ENCODE measurements at places on chromosomes 6 and 20.

- no peak for DNase-seq
Observed at GRCh38 chr6:55524441-55524840, 54.6 kb downstream of the HMGCLL1 start.

DNA sequence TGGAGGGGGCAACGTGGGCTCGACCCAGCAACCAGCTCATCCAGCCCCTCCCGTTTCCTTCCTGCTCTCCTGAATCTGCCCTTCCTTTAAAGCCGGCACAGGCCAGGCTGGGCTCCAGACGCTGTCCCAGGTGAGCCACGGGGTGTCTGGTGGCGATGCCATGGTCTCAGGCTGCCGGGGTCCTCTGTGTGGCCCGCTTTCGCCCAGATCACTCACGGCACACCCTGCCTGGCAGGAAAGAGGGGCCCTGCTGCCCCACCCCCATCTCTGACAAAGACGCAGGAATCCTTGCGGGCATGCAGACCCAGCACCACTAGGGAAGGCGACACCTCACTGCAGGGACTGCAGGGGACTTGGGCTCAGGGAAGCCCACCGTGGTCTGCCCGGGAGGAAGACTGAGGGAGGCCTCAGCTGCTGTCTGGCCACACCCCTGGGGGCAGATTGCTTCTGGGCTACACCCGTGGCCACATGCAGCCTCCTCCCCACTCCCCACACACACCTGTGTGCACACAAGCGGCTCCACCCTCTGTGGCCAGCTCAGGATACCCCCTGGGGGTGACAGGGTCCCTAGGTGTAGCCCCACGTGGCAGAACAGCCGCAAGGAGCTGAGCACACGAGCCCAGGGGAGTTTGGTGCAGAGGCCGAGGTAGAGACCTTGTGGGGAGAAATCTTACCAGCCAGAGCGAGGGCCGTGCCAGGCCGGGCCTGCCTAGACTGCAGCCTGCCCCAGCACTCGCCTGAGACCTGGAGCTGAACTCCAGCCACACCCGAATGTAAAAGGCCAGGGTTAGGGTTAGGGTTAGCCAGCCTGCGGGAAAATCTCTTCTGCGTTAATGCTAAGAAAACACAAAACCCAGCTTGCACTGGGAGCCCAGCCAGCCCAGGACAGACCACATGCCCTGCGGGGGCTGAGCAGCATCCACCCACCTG, 104.6 kb downstream of the DLL1 start:
- DNase-seq, result no peak

- no peak for DNase-seq
Observed at GRCh38 chr6:30207619-30208295, 5.4 kb downstream of the TRIM26 start.

DNA sequence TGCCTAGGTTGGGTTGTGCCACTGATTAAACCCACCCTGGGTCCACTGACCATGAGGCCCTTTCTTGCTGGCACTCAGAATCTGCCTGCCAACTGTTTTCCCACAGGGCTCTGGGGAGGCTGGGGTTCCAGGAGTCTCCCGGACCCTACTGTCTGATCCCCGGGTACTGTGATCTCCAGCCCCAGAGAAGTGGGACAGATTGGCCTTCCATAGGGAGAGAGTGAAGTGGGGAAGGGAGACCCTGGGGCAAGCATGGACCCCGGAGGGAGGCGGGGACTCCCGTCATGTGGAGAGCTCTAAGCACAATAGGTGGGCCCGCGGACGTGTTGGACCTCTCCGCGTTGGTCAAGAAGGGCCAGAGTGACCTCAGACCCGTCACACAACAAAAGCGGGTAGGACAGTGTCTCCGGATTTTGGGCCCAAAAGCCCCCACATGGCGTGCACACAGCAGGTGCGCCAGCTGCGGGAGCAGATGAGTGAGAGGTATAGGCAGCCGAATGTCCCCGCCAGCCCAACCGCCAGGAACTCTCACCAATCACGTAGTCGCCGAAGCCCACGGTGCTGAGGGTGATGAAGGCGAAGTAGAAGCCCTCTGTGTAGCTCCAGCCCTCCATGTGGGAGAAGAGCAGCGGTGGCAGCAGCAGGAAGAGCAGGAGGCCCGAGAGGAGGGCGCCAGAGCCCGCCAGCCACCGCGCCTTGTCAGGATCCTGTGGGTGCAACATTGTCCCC, 10.6 kb downstream of the KCNK17 start:
- DNase-seq, result no peak

DNA sequence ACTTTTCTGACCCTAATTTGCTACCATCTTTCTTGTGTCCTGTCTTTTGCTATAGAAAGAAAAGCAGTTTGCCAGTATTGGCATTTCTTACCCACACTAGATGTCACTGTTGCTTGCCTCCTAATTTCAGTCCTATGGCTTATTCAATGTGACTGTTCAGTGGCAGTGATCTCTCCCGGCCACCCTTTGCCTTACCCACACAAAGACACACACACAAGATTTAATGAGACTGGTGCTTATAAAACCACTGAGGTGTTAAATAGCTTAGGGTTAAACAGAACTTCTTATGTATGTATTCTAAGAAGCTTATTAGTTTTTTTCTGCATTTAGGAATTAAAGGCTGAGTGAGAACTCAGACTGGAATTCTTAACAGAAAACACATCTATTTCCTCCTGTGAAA, 233.6 kb upstream of the ASCC3 start:
- no peak for DNase-seq

DNA sequence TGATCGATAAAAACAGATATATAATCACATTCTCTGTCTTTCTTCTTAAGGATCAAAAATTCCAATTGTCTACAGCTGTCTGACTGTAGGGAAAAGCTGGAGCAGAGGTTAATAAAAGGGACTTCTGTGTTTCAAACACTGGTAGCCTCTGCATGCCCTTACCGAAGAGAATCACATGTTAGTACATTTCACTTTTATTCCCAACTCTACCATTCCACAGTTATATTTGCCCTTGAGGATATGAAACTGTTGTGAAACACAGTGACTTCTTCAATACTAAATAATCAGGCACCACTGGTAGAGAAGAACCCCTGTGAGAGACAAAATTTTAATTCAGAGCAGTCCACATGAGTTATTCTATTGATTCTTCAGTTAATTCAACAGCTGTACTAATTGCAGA, 1187.3 kb upstream of the CITED2 start:
- DNase-seq, result no peak

GRCh38 chr6:81093051-81093450, 659.4 kb downstream of the TENT5A start:
- no peak for DNase-seq

- no peak for DNase-seq
Observed at GRCh38 chr6:11043378-11043960, 636 bp downstream of the ELOVL2 start.

DNA sequence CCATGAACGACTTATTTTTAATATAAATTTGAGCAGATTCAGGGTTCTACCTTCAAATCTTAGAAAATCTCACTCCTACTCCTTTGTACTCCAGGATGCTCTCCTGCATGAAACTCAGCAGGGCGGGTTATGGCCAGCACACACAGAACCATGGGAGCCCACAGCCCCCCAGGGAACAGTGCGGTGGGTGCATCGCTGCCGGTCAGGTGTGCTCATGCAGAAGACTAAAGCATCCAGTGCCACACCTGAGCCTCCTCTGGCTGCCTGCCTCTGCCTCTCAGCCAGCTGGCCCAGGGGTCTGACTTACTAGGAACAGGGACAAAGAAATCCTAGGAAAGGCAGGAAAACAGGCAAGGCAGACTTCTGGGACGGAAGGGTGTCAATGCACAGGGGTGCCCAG, 31.8 kb downstream of the EZR start:
- no peak for DNase-seq

DNA sequence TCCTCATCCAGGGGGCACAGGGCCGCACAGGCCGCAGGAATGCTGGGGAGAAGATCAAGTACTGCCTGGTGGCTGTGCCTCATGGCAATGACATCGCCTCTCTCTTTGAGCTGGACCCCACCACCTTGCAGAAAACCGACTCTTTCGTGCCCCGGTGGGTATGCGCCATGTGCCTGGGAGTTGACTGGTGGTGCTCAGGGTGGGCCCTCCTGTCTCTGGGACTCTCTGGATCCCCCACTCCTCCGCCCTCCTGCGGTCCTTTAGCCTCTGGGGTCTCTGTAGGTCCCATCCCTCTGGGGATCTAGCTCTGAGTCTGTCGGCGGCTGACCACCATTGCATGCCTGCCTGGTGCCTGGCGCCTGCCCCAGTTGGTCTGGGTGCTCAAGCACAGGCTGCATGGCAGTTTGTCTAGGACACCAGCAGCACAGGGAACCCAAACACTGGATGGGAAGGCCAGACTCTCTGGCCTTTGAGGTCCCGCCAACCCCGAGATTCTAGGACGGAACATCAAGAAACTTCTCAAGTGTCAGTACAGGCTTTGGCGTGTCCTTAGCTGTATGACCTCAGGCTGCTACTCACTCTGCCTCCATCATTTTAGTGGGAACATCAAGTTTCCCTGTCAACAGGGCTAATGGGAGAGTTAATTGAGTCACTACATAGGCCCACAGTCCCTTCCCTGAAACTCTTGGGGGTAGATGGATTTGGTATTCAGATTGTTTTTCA, 42.8 kb downstream of the ITPR3 start:
- DNase-seq, result no peak

- no peak for DNase-seq
Observed at GRCh38 chr20:5977975-5978374, 27.5 kb downstream of the MCM8 start.

DNA sequence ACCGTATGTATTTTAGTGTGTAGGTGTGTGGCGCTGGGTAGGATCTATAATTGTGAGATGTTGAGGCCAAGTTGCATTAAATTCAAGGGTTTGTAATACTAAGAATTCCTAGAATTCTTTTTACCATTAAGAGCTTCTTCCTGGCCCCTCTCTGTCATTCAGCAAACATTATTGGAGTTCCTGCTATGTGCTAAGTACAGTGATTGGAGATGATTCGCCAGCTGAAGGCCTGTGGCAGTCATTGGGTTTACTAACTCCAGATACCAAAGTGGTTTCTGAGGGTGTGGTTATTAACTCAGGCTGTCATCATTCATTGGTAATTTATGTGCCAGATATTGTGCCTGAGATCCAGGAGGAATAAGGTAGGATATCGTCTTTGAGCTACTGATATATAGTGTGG, 167.1 kb downstream of the LAMA2 start:
- DNase-seq, result no peak

- DNase-seq, result no peak
Observed at GRCh38 chr6:133203344-133203697, 37.8 kb upstream of the EYA4 start.

DNA sequence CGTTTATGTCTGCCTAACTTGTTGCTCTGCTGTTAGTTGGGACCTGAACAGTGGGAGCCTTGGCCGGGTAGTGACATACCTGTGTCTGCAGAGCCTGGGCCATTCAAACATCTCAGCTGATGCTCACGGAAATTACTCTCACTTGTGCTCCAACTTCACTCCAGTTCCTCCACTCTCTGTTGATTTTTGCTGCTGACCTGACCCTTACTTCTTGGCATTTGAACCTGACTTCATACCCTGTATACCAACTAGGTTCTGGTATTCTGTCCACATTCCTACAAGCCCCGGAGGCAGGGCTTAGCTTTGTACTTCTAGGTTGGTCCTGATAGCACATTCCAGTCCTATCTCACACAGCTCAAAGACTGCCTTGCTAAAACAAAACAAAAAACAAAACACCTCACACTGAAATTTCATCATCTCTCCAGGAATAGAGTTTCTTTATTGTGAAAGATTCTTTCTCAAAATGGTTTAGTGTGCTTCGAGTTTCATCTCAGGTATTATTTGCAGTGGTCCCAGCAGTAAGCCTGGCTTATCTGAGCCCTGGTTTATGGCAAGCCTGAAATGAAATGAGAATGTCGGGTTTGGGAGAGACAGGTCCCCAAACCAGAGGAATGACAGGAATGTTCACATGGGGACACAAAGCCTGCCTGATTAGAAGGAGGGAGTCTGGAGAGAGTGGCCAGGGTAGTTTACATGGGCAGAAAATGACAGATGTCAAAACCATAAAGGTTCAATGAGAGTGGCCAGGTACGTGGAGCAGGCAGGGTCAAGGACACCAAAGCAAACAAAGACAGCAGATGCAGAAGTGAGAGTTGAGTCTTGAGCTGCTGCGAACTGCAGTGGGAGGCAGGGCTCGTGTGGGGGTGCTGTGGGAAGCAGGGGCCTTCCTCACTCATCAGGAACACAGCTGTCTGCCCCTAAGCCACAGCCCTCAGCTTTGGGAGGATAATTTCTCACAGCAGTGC, 174.2 kb upstream of the HDAC2 start:
- DNase-seq, result no peak

DNA sequence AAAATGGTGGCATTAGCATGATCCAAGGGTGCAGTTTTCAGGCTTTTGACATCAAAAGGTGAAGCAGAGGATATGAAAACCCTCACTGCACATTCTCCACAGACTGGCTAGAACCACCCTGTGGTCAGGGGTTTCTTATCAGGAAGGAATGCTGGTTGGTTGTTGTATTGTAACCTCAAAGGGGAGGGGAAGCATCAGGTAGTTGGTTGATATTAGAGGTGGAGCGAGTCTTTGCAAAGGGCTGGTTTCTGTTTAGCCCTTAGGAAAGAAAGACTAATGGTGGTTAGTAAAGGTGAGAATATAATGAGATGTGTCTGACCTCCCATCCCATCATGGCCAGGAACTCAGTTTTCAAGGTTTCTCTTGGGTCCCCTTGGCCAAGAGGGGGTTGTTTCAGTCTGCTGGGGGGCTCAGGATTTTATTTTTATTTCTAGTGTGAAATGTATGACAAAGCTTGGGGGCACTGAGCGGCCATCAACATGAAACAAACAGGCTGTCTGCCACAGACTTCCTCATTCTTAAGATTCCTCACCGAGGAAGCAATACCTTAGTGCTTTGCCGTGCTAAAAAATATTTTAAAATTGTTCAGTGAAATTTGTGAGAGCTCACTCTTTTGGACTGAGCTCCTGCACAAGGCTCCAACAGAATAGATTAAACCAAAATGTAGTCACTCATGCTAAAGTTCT, 47.5 kb upstream of the PROKR2 start:
- DNase-seq, result no peak

DNA sequence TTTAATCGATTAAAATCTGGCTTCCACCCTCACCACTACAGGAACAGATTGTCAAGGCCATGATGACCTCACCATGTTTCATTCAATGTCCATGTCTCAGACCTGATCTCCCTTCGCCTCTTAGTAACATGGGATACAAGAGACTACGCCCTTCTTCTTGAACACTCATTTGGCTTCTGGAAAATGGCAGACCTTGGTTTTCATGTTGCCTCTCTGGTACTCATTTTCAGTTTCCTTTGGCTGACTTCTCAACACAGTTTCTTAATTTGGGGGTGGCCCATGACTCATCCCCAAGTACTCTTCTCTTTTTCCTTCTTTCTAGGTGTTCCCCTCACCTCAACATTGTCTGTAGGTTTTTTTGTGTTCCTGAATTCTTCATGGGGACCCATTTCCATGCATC, 22.7 kb downstream of the TMX4 start:
- no peak for DNase-seq

Data from activated naive CD4-positive, alpha-beta T cell (primary cell).